Progenitor cell of endocrine pancreas (in vitro differentiated cells): ENCODE measurements at places on chromosomes 13 and 19.

GRCh38 chr13:85724546-85725432 is 74.4 kb downstream of the SLITRK6 start:
- no peak for DNase-seq

GRCh38 chr19:38035515-38036495 is 128.8 kb downstream of the SIPA1L3 start:
- no peak for DNase-seq

DNA sequence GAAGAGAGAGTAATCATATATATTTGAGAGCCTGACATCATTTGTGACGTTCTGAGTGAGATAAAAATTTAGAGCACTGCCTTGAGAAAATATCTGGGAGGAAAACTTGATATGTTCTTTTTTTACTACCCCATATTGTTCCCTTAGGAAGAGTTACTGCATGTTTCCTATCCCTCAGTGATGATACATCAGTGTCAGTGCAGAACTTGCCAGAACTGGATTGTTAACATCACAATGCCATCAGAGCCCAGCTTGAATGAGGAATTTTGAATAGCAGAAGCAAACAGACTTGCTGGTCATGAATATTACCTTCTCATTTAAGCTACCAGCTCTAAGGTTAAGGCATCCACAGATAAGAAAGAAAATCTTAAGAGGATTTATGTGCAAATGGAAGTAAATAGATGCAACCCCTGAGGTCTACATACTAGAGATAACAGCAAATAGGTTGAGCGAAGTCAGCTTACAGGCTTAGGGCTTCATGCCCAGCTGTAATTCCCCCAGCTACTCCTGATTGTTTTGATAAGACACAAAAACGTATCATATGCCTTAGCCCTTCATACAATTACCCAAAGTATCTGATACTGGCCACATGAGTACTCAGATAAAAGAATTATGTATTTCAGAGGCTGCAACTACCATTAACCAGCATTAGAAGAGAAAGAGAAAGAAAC is 313.7 kb upstream of the ATXN8OS start:
- DNase-seq = no peak

GRCh38 chr13:84607261-84608013 is 725.2 kb upstream of the SLITRK1 start:
- no peak for DNase-seq

- no peak for DNase-seq
Measured at GRCh38 chr13:34672631-34673030, 269.4 kb upstream of the NBEA start.

GRCh38 chr13:101996954-101997353 is 404.9 kb downstream of the FGF14 start:
- no peak for DNase-seq

GRCh38 chr13:43786766-43787517 is at the start of gene ENOX1:
ENOX1 (minus strand) TSS chr13:43786972.
- peak; percentile 46 for DNase-seq

- no peak for DNase-seq
Measured at GRCh38 chr19:51531349-51532315, at the start of gene SIGLEC6. SIGLEC6 (minus strand) TSS chr19:51531670; CDS start chr19:51531648, 22 bp downstream.

DNA sequence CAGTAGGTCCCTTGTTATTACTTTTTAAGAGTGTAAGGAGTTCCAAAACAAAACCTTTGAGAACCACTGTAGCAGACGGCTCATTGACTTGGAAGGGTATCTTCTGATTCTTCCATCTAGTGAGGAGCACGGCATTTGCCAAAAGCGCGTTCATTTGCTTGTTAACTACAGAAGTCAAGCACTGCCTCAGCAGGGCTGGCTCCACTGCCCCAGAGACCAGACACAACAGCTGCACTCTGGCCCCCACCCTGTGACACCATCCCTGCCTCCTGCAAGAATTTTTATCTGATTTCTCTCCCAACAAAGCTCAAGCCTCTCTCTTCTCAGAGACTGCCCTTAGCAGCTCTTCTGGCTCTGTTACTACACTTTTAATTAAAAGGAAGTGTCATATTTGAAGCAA is 20.7 kb upstream of the XPO4 start:
- no peak for DNase-seq

DNA sequence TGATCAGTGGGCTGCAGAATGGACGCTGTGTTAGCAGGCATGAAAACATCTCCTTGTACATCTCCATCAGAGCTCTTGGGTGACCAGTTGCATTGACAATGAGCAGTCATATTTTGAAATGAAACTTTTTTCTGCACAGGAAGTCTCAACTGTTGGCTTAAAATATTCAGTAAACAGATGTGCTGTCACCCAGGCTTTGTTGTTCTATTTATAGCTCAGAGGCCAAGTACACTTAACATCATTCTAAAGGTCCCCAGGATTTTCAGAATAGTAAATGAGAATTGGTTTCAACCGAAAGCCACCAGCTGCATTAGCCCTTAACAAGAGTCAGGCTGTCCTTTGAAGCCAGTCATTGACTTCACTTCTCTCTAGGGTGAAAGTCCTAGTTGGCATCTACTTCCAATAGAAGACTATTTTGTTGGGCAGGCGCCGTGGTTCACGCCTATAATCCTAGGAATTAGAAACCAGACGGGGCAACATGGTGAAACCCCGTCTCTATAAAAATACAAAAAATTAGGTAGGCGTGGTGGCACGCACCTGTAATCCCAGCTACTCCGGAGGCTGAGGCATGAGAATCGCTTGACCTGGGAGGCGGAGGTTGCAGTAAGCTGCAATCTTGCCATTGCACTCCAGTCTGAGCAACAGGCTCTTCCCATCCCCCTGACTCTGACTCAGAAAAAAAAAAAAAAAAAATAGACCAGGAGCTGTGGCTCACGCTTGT is 7.9 kb upstream of the PDE4A start:
- no peak for DNase-seq

DNA sequence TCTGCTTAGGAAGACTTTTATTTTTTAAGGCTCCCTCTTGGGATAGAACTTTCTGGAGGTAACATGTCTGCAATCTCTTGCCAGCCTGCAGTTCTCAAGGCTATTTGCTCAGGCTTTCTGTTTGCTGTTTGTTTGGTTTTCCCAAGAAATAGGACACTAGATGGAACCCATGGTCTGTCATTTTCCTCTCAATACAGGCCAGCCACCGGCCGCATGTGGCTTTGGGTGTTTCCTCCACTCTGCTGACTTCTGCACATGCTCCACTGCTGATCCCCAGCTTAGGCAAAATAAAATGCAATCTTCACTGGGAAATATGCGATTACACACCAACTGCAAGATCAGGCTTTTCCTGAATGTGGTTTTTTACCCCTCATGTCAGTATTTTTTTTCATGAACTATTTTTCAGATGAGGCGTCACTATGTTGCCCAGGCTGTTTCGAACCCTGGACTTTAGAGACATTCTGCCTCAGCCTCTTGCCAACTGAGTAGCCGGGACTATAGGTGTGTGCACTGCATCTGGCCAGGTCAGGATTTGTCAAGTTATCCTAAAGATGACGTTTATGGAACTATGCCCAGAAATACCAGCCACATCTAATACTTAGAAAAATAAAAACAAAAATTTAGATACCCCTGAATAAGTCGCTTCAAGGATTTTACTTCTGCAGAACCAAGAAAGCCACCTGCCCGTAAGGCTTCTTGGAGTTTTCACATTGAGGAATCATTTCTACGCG is 94.3 kb upstream of the PABPC3 start:
- no peak for DNase-seq

DNA sequence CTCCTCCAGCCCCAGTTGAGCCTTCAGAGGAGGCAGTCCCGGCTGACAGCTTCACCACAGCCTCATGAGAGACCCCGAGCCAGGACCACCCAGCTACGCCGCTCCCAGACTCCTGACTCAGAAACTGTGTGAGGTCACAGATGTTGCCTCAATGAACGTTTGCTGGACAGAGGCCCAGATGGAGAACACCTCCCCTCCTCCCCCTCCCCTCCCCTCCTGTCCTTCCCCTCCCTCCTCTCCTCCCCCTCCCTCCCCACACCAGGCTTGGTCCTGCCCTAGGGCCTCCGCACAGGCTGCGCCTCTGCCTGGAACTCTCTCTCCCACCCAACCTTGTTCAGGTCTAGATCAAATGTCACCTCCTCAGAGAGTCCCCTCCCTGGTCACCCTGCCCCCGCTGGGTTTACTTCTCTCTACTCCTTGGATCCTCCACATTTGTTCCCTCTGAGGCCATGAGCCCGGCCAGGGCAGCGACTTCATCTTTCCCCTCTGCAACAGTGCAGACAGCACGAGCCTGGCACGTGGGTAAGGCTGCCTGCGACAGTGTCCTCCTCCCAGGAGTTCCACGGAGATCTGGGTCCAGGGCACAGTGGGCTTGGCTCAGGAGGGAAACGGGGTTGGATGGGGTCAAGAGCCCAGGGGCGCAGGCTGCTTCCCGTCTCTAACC is 17.4 kb downstream of the PIP5K1C start:
- no peak for DNase-seq

DNA sequence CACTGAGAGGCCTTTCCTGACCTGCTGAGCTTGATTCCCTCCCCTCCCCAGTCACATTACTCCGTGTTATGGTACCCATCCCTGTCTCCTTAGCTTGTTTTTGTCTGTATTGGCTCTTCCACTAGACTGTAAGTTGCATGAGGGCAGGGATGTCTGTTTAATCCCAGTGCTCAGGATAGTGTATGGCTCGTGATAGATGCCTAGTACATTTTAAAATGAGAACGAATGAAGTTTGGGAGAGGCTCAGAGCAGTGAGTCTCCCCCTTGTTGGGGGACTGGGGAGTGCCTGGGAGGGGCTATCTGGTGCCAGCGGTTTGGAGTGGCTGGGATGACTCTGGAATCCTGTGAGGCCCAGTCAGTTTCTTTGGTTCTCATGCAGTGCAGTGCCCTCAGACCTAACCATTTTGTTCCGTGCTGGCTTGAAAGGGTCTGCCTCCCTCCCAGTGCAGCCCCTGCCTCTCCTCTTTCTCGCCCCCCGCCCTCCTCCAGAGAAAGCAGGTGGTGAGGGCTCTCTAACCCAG is 35.5 kb downstream of the ACTN4 start:
- no peak for DNase-seq

DNA sequence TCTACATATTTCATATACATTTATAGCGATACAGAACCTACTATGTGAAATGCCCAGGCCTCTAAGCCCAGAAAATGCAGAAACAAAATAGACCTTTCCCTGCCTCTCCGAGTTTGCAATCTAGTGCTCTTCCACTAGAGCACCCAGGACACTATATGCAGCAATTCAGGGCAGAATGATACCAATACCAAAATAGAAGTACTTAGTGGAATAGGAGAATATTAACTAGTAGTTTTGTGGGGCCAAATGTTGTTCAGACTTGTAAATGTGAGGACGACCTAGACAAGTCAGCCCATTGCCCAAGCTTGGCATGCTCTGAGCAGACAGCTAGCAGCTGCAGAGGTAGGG is 35.8 kb upstream of the FLT1 start:
- DNase-seq = no peak

- no peak for DNase-seq
Measured at GRCh38 chr19:35032356-35032865, 2.1 kb downstream of the SCN1B start.

GRCh38 chr19:7665076-7665475 is 3.8 kb upstream of the RETN start:
- no peak for DNase-seq
